ENCODE measurements at places on chromosomes 12 and 14.

GRCh38 chr12:19066475-19067001, 63.0 kb upstream of the PLEKHA5 start:
- DNase-seq: no peak

DNA sequence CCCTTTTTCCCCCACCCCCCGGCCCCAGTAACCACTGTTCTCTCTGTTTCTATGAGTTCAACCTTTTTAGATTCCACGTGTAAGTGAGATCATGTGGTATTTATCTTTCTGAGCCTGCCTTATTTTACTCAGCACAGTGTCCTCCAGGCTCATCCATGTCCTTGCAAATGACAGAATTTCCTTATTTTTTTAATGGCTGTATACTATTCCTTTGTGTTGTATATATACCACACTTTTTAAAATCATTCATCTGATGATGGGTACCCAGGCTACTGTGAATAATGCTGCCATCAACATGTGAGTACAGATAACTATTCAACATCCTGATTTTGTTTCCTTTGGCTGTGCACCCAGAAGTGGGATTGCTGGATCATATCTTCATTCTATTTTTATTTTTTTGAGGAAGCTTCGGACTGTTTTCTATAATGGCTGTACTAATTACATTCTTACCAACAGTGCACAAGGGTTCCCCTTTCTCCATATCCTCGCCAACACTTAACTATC, 54.7 kb downstream of the DDX51 start:
- DNase-seq: no peak

- DNase-seq: no peak
Measured at GRCh38 chr12:59499774-59500173, 96.1 kb upstream of the SLC16A7 start.

DNA sequence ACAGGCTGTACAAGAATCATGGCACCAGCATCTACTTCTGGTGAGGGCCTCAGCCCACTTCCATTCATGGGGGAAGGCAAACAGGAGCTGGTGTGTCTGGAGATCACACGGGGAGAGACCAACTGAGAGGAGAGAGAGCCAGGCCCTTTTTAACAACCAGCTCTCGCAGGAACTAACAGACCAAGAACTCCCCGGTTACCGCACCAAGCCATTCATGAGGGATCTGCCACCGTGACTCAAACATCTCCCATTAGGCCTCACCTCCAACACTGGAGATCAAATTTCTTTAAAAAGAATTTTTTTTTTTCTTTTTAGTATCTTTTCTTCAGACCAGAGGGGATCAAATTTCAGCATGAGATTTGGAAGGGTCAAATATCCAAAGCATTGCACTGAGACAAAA, 16.7 kb upstream of the AQP2 start:
- DNase-seq: no peak

GRCh38 chr12:123998344-123998990, 25.5 kb downstream of the ZNF664 start:
- DNase-seq: no peak

DNA sequence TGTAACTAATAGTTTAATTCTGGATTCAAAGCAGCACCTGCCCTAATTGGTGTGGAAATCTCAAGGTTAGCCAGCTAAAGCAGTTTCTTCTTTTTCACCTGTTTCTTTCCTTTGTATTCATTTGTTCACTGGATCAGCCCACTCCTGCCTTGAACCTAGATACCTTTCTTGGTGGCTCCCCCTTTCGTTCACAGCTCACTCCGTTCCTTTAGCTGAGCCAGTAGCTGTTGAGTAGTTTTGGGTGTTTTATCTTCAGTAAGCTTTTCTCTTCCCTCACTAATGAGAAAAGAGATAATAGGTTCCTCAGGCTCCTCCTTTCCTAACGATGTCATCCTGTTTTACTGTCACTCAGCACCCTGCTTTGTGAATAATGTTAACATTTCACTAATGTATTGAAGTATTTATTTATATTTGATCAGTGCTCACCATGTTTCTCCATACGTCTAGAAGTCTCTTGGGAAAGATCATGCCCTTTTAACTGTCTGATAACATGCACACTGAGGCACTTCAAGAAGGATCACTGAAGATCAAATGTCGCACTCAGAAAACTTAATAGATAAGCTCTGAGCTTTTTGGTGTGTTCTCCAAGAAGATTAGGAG, 121.1 kb downstream of the TGFB3 start:
- no peak for DNase-seq

DNA sequence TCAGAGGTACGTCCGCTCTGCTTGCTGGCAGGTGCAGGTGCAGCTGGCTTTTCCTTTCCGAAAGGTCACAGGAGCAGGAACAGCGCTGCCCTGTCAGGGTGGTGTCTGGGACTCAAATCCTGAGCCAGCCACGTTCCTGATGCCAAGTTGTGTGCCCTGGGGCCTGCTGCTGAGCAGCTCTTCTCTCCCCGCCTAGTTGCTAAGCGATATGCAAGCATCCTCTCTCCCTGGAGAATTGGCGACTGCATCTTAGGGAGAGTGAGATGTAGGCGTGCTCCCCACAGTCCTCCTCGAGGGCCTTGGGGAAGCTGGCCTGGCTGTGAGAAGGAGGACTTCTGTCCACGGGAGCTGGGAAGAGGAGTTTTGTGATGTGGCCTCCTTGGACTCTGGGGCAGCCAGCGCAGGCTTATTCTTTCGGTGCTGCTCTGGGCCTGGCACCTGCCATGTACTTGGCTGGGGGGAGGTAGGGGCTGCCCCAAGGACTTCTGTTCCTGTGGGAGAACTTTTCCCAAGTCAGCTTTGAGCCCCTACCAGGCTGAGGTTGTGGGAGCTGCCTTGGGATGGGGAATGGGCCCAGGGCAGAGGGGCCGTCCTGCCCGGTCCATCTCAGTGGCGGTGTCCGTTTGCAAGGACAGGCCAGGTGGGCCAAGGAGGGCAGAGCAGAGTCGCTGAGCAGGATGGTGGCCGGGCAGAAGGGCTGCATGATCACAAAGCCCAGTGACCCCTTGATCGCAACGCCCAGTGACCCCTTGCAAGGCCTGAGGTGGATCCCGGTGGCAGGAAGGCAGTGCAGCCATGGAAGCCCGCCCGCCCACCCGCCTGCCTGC, 183.5 kb downstream of the ADGRD1 start:
- no peak for DNase-seq

GRCh38 chr14:54784060-54784459, 118.6 kb downstream of the GCH1 start:
- DNase-seq: no peak

GRCh38 chr12:3353621-3354020, 137.4 kb upstream of the PRMT8 start:
- DNase-seq: no peak

GRCh38 chr12:76259660-76260389, 88.4 kb downstream of the BBS10 start:
- no peak for DNase-seq

DNA sequence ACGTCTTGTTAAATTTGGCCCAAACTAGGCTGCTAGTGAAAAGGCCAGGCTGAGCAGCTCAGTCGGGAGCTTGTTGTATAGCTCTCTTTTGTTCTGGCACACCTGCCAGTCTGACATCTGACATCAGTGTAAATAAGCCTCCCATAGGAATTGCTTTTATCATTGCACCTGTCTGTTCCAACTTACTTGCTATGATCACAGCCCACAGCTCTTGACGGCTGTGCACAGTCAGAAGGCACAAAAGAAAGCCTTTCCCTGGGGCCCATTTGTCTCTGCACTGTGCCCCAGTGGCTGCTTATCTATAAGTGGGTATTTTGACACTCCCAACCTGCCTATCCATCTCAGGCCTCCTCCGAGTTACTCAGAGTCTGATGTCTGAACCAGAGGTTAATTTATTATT, 324.5 kb downstream of the NUAK1 start:
- no peak for DNase-seq

DNA sequence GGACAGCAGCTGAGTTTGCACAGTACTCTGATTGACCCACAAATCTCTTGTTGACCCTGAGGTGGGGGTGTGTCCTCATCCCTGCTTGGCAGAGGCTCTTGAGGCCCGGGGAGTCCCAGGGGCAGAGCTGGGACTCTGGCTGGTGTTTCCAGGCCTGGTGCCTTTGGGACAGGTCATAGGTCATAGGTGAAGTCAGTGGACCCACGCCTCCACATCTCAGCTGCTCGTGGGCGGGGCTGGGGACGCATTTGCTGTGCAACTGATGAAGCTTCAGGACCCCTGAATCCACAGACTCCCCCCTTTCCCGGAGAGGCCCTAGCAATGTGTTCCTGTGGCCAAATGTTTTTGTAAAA, 408 bp upstream of the CACNA2D4 start:
- DNase-seq: no peak

GRCh38 chr12:89733579-89734201, 25.1 kb upstream of the ATP2B1 start:
- DNase-seq: no peak

GRCh38 chr14:26845151-26845818, 247.5 kb upstream of the NOVA1 start:
- no peak for DNase-seq

DNA sequence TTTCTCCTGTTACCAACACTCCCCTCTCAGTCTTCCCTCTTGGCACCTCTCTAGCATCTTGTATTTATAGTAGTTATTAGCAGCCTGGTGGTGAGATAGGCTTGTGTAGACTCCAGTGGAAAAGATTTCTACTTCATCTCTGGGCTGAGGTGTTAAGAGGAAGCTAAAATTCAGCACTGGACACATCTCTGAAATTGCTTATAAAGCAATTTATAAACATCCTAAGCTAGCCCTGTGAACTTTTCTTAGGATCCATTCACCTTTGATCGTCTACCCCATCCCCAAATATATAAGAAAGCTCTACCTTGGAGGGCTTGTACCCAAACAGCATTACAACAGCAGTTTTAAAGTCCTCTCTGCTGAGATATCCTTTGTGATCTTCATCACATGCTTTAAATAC, 928 bp downstream of the EFCAB11 start:
- no peak for DNase-seq

DNA sequence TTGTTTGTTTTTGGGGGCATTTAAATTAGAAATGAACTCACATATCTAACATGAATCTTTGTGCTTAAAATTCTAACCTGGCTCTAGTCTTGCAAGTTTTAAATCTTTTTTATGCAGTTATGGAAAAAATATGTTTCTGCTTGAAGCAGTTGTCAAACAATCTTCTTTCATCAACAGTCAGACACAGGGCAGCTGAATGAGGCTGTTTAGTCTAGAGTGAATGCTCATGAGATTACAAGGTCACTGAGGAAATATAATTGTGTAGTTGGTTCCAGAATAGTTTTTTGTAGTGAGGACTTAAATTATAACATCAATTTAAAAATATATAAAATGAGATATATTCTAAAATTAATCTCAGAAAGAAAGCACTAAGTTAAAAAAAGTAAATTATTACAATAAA, 76.5 kb downstream of the TRMT5 start:
- DNase-seq: no peak

DNA sequence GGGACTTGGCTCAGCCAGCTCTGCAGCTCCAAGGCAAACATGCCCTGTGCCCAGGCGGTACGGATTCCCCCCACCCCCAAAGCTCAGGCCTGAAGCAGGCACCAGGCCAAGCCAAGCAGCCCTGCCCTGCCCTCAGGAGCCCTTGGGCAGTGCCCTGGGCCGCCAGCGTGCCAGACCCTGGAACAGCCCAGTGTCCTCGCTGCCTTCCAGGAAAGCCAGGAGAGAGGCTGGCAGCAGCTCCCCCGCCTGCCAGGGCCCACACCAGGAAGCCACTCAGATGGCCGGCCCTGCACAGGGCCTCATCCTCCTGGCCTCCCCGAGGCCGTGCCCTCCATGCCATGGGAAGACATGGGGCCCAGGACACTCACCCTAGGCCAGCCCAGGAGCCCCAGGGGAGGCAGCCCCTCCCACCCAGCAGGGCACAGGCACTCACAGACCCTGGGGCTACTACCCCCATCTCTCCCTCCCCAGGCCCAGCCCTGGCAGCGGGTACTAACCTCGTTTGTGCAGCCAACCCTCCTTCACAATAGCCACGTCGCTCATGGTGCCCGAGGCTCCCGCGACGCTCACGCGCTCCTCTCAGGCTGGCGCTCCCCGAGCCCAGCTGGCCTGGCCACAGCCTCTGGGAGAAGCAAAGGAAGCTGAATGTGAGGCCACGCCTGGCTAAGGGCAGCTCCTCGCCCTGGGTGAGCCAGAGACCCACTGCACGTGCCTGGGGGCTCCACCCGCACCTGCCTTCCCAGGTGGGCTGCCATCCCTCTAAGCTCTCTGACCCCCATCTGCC, 3.3 kb downstream of the AKT1 start:
- no peak for DNase-seq

Measured in stimulated activated CD4-positive, alpha-beta T cell treated with anti-CD3 and anti-CD28 coated beads, Interleukin-4, amount 100 ng/mL, for 4 hours (primary cell).